ENCODE measurements at places on chromosomes 12 and 14. TPM values are rescaled to one million over a fixed set of nuclear protein-coding genes. Genes with fewer than 3 reads are reported as not detected.

GRCh38 chr12:121712190-121712460, 427 bp upstream of the TMEM120B start:
- no peak for DNase-seq

DNA sequence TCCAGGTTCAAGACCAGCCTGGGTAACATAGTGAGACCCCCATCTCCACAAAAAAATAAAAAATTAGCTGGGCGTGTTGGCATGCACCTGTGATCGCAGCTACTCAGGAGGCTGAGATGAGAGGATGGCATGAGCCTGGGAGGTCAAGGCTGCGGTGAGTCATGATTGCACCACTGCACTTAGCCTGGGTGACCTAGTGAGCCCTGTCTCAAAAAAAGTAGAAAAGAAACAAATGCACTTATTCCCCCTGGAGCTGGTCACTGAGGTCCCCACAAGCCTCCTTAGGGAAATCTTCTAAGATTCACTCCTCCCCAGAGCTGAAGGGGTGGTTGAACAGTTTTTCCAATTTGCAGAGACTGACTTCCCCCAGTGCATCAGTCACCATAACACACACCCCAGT, 1.6 kb downstream of the CD9 start:
- no peak for DNase-seq

CIT gene
- 4.5 TPM for total RNA-seq

- no peak for DNase-seq
Observed at GRCh38 chr14:81474148-81474492, 59.5 kb downstream of the SEL1L start.

NGB gene
- not detected for total RNA-seq

- no peak for DNase-seq
Observed at GRCh38 chr12:98173773-98174427, 341.5 kb upstream of the TMPO start.

DNA sequence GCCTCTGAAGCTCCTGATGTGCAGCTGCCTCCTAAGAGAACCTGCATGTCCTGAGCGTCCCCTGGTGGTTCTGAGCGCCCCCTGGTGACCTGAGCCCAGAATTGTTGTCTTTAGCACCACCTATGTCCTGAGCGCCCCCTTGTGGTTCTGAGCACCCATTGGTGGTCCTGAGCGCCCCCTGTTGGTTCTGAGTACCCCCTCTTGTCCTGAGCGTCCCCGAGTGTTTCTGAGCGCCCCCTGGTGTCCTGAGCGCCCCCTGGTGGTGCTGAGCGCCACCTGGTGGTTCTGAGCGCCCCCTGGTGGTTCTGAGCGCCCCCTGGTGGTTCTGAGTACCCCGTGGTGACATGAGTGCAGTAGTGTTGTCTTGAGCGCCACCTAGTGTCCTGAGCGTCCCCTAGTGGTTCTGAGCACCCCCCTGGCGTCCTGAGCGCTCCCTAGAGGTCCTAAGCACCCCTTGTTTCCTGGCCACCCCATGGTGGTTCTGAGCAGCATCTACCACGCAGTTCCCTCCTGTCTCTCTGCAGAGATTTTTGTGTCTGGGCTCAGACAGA, 782.5 kb downstream of the TMEM121 start:
- DNase-seq, result peak; percentile 72

RD3L gene
- not detected for total RNA-seq

SYCP3 gene
- 0.69 TPM for total RNA-seq

- no peak for DNase-seq
Observed at GRCh38 chr14:85439696-85440328, 90.1 kb upstream of the FLRT2 start.

GRCh38 chr14:100784523-100785337, 41.2 kb upstream of the MEG3 start:
- no peak for DNase-seq

- DNase-seq, result no peak
Observed at GRCh38 chr12:129145381-129145780, 292.1 kb downstream of the GLT1D1 start.

All from T-cell (primary cell).